ENCODE measurements at places on chromosomes 3 and 15. TPM values are rescaled to one million over a fixed set of nuclear protein-coding genes. Genes with fewer than 3 reads are reported as not detected.

The RGMA gene
- total RNA-seq, result 0.32 TPM

The TMC3 gene
- total RNA-seq, result not detected

The ARNT2 gene
- total RNA-seq, result 1.8 TPM

The ZNF621 gene
- 21.7 TPM for total RNA-seq

The CACNA1D gene
- not detected for total RNA-seq

The NUDT16 gene
- total RNA-seq, result 10.7 TPM

The ANO10 gene
- total RNA-seq, result 45.7 TPM

The BRK1 gene
- total RNA-seq, result 89.8 TPM

The SNX22 gene
- total RNA-seq, result 0.28 TPM

The SLC6A6 gene
- total RNA-seq, result 12.8 TPM

The GTF2E1 gene
- total RNA-seq, result 27.0 TPM

The GRK7 gene
- total RNA-seq, result 0.05 TPM

The PLA1A gene
- 0.32 TPM for total RNA-seq

The HTR3E gene
- total RNA-seq, result not detected

The RBP2 gene
- total RNA-seq, result not detected

The PRSS50 gene
- not detected for total RNA-seq

The SLITRK3 gene
- total RNA-seq, result not detected

The CXCR6 gene
- not detected for total RNA-seq

The CTXN2 gene
- total RNA-seq, result not detected

The FETUB gene
- not detected for total RNA-seq

The IL16 gene
- total RNA-seq, result under 0.01 TPM

The TMEM44 gene
- total RNA-seq, result 17.2 TPM

The CATSPER2 gene
- 9.6 TPM for total RNA-seq

The MOBP gene
- not detected for total RNA-seq

The A4GNT gene
- total RNA-seq, result not detected

The CNTN6 gene
- 0.59 TPM for total RNA-seq

The GPR149 gene
- total RNA-seq, result not detected

The MYO5C gene
- total RNA-seq, result 0.23 TPM

The FES gene
- 15.4 TPM for total RNA-seq

The RPUSD2 gene
- total RNA-seq, result 11.9 TPM

The VIPR1 gene
- not detected for total RNA-seq

The CYP11A1 gene
- total RNA-seq, result under 0.01 TPM

The PLCD1 gene
- total RNA-seq, result 13.4 TPM

The SLC24A5 gene
- not detected for total RNA-seq

The CISH gene
- 0.30 TPM for total RNA-seq

The LOXL1 gene
- 143 TPM for total RNA-seq

The KATNBL1 gene
- 56.1 TPM for total RNA-seq

The TRH gene
- total RNA-seq, result not detected

The OXTR gene
- 31.7 TPM for total RNA-seq

The LTK gene
- total RNA-seq, result under 0.01 TPM

The PLA2G4B gene
- total RNA-seq, result 1.5 TPM
